ENCODE measurements at places on chromosomes 1 and 21.

- DNase-seq, result no peak
These were observed 260.6 kb downstream of the CACNA1E start for GRCh38 chr1:181743878-181744312.

- DNase-seq, result no peak
These were observed 1.8 kb downstream of the DNAJB4 start for GRCh38 chr1:78006521-78006920.

DNA sequence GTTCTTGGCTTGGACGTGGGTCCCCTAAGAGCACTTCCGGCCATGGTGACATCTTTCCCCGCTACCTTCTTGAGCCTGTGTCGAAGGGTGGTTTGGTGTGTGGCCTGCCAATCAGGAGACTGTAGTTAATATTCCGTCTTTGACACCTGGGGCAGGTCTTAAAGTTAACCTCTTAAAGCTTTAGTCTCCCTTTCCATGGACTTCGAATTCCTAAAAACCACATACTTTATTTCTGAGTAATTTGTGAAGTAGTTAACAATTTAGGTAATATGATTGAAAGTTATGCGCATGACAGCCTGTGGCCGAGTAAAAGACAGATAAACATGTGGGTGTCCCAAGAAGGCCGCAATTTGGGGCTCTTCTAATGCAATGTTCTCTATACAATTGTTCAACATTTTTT, 10.2 kb upstream of the RAB29 start:
- no peak for DNase-seq

DNA sequence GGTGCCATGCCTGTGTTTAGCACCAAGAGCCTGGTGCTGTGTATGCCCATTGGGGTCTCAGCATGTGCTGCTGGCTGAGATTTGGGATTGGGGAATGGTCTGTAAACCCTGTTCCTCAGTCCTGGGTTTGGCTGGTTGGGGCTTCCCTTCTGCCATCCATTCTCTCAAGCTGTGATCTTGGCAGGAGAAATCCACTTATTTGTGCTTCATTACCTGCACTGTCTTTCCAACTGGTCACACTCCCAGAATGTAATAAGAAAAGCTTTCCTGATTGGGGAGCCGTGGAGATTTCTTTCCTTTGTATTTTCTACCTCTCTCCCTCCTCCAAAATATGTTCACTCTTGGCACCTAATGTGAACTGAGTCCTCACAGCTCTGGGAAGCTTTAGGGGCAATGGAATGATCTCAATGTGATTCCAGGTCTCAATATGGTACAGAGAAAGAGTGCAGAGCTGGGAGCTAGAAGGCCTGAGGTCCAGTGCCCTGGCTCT, 23.0 kb upstream of the KCNA10 start:
- DNase-seq, result no peak

DNA sequence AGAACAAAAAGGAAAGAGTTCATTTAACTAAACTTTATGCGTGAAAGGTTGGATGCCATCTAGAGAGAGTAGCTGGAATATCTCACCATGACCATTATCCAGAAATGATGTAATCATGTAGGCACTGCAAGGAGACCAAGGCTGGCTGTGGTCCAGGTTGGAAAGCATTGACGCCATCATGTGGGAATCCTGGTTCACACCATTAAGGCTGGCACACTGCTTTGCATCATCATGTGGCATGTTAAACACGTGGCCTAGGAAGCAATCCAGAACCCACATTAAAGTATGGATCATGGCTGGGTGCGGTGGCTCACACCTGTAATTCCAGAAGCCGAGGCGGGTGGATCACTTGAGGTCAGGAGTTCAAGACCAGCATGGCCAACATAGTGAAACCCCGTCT, 4.3 kb downstream of the ADAMTS1 start:
- no peak for DNase-seq

DNA sequence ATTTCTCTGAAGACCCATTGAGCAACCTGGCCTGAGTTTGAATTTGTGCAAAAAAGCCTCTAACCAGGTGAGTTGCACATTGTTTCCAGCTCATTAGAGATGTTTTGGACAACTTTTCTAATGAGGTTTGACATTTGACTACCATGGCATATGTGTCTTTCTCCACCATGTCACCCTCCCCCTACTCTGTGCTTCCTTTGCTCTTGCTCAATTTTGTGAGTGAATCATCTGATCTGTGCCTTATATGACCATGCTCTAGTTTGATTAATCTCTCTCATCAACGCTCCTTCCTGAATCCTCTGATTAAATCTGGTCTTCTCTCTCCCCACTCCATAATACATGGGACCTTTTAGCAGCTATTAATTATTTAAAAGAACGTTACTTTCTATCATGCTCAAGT, 144.8 kb upstream of the SAMSN1 start:
- DNase-seq, result no peak

DNA sequence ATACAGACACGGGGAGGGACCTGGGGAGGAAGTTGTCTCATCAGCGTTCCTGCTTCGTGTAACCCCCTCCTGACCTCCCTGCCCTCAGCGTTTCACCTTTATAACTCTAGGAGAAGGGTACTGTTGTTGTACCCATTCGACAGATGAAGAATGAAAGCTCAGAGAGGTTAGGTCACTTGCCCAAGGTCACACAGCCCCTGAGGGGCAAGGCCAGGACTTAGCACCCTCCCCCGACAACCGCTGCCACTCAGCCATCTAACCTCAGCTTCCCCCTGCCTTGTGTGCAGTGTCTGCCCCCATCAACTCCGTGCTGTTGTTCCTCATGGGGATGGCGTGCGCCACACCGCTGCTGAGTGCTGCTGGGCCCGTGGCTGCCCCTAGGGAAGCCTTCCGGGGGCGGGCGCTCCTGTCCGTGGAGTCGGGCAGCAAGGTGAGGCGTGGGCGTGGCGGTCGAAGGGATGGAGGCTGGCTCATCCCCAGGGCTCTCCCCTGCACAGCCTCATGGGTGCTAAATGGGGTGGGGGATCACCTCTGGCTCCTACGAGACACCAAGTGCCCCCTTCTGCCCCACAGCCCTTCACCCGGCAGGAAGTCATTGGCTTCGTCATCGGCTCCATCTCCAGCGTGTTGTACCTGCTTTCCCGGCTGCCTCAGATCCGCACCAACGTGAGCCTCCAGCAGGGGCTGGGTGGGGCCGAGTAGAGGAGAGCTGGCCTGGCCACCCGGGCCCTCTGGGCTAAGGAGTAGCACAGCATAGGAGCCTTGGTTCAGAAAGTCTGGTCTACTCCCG, 14.0 kb downstream of the SLC66A1 start:
- no peak for DNase-seq

- no peak for DNase-seq
These were observed 39.2 kb downstream of the MAPKAPK2 start for GRCh38 chr1:206723805-206724472.

DNA sequence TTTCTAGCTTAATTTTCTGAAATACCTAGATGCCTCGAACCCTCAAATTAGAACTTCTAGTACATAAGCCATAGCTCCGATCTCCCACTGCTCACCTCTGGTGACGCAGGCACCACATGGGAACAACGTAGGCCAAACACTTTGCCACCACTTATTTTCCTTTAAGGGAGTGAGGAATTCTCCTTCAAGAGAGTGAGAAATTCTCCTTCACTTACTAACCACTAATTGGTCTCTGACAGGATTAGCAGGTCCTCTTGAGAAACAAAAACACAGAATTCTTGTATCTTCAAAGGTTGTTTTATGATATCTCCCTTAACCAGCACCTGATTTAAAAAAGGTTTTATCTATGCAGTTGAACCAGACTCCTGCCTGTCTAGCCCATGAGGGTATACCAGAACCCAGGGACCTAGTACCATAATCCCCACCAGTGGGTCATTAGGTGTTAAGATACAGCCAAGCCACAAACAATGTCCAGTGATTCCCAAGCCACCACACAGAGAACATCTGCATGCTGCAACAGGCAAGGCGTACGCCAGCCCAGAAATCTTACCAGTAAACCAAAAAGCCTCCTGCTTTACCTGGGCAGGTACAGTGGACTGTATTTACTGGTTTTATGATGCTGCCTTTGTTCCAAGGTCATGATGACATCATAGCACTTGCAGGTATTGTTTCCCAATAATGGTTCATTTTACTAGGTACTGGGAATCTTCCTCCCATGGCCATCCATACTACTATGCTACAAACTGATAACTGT, 20.3 kb upstream of the CXADR start:
- DNase-seq, result no peak

DNA sequence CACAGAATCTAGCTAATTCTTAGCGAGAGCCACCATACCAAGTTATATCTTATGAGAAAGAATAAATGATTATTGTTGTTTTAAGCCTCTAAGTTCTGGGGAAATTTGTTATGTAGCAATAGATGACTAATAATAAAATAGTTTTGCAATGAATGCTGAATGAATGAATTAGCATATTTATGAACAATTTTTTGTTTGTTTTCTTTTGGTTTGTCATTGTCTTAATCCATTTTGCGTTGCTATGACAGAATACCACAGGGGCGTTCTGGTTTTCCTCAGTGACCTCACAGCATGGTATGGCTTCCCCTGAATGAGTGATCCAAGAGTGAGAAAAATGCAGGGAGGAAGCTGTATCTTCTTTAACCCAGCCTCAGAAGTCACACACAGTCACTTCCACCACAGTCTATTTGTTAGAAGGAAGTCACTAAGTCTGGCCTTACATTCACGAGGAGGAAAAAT, 53.8 kb upstream of the HPDL start:
- DNase-seq, result no peak

- no peak for DNase-seq
These were observed 194.8 kb downstream of the LMO4 start for GRCh38 chr1:87523466-87523865.

GRCh38 chr1:36710951-36711350, 228.2 kb upstream of the CSF3R start:
- no peak for DNase-seq

DNA sequence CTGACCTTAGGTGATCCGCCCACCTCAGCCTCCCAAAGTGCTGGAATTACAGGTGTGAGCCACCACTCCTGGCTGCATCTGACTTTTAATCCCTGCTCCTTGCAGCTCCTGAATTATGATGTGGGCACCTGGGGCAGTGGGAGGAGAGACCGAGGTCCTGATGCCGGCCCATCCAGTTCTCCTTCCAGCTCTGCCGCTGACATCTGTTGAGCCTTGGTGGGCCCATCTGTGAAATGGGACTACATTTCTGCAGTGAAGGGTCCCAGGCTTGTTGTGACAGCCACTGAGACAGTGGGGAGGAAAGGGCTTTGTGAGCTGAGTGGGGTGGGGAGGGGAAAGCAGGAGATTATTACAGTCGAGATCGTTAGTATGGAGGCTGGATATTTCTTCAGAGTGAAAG, 11.8 kb downstream of the PLA2G2F start:
- no peak for DNase-seq

DNA sequence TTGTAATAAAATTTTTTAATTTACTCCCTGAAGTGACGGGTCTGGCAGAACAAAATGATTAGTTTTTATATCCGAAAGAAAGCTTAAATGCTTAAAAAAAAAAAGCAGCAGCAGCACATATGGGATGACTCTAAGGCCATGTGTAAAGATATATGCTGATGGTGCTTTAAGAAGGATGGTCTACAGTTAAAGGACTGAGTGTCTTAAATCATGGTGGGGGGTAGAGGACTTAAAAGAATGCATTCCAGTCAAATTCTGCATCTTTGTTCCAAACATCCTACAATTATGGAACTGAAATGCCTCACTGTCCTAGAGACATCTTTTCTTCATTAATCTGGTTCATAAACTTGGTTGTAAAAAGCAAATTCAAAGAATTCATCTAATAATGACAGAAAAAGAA, 7.0 kb downstream of the KDM5B start:
- DNase-seq, result no peak

GRCh38 chr1:235708390-235708962, 58.9 kb upstream of the GNG4 start:
- DNase-seq, result no peak

- DNase-seq, result no peak
These were observed at the start of gene GBP6 for GRCh38 chr1:89363638-89364536. TSS of gene GBP6 (plus strand) at chr1:89364059. CDS start at chr1:89368552, 4,493 bp downstream.

DNA sequence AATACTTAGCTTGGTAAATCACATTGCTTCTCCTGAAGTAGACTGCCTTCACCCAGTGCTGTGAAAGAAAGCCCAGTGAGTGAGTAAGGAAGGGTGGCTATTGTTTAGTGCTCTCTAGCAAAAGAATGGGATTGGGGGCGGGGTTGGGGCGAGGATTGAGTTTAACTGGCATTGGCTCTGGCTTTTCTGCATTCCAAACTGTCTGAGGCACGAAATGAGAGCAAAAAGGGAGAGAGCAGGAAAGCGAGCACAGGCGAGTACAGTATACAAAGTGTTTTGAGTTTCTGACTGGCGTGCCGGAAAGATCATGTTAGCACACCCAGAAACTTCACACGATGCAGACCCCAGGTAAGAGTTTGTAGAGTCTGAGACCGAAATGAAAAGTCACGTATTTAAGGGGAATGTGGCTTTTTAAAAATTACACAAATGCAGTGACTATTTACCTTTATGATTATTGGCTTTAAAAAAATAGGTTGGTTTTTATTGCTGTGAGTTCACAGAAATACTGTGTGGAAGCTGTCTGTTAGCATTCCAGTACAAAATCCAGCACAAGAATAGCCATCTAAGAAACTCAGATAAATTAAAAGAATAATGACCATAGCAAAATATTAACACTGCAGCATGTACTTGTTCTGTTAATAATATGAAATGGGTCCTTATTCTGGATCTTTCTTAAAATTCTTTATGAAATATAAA, 155.4 kb downstream of the CLEC20A start:
- DNase-seq, result no peak

DNA sequence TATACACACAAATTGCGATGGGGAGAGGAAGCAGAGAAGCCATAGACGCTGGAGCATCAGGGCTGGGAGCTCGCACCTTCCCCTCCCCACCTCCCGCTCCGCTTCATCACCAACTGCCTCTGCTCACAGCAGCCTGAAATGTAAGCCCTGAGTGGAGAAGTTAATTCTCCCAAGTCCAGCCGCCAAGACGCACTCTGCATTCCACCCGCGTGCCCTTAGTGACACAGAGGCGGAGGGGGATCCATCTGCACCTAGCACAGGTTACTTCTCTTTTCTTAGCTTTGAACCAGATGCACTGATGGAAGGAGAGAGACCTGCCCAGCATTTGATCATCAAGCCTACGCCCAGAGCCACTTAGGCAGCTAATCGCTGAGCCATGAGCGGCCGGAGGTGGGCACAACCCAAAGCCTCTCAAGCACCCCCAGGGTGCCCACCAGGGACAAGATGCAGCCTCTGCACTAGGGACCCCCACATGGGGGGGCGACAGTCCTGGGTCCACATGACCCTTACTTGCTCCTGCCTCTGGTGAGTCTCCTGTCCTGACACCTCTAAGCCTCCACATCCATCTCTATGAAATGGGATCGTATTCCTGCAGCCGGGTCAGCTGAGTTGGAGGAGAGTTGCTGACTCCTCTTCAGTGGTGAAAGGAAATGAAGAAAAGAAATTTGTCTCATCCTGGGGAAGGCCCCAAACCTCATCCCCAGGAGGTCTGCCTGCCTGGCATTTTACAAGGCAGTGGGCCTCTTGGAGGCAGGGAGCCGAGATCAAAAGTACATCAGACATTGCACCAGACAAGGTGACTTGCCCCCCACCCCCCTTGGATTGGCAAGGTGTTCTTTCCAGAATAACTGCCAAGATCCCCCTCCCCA, 316.2 kb downstream of the MATN1 start:
- no peak for DNase-seq

- no peak for DNase-seq
These were observed 502.0 kb downstream of the SMYD3 start for GRCh38 chr1:246005067-246005466.

- DNase-seq, result no peak
These were observed 10.8 kb downstream of the PLA2G2D start for GRCh38 chr1:20108366-20109123.

GRCh38 chr21:33155005-33155404, 74.7 kb upstream of the IFNAR2 start:
- DNase-seq, result no peak

- no peak for DNase-seq
These were observed 50.6 kb upstream of the MTR start for GRCh38 chr1:236744533-236744932.
